ENCODE measurements at places on chromosomes 16 and 17. TPM values are rescaled to one million over a fixed set of nuclear protein-coding genes. Genes with fewer than 3 reads are reported as not detected.
A peak's percentile ranks its signal among the peaks of the same experiment; 100 is the strongest.

KRTAP4-3 gene
- total RNA-seq = not detected

ZNF48 gene
- 13.2 TPM for total RNA-seq

- no peak for DNase-seq
Observed at GRCh38 chr17:15744885-15745284, 12.8 kb downstream of the TBC1D26 start.

GRCh38 chr16:48385253-48386150 lies at the start of gene SIAH1:
SIAH1 (minus strand) TSS chr16:48385413; CDS start chr16:48362428, 22,985 bp downstream.
- peak; percentile 95 for DNase-seq

DNA sequence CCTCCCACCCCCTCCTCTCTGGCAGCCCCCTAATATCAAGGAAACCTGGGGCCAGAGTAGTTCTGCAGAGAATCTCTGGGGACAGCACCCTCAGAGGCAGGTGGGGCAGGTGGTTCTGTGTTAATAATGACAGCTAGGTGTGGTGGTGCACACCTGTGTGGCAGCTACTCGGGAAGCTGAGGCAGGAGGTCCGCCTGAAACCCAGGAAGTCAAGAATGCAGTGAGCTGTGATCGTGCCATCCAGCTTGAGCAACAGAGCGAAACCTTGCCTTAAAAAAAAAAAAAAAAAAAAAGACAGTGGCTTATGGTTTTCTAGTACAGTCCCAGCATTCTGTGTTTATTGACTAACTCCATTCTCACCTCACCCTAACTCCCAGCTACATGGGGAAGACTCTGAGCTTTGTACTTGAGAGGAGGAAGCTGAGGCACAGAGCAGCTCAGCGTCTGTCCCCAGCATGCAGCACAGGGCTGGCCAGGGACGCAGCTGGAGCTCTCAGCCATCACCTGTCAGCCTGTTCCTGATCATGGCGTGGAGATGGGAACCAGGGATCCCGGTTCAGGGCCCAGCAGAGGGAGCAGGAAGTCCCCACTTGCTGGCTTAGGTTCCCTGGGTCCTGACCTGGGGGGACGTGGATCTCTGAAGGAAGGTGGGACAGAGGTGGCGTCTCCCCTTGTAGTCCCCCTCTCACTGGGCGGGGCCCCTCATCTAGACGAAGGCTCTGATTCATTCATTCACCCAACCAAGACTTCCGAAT lies 6.1 kb downstream of the DBNDD1 start:
- no peak for DNase-seq

CPHXL2 gene
- not detected for total RNA-seq

DNA sequence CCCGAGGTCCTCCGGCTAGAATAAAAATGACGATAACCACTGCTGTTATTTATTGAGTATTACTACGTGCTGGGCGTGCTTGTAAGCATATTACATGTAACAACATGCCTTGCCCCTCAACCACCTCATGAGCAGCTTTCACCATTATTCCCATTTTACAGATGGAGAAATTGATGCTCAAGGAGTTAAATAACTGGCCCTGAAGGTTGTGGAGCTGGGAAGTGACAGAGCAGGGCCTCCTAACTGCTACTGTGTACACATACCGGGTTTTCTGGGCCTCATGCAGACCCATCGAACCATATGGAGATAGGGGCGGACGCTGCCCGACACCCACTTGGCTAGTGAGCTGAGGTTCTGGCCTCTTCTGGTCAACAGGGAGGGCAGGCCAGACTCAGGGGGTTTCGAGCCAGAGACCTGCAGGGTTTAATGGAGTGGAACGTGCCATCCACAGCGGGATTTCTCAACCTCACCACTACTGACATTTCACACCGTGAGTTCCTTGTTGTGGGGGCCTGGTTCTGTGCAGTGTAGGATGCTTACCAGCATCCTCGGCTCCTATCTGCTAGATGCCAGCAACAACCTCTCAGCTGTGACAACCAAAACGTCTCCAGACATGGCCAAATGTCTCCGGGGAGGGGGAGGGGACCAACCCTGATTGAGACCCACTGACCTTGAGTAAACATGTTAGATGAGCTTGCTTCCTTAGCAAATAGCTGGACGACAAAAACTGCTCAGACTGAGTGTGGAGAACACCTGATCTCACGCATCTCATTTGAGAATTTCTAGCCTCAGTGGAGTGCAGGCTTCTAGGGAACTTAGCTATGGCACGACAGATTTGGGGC lies 432.0 kb downstream of the SLC39A11 start:
- DNase-seq = no peak

GRCh38 chr16:7456211-7456610 lies 123.6 kb downstream of the RBFOX1 start:
- DNase-seq = no peak

- DNase-seq = no peak
Observed at GRCh38 chr17:43721537-43722268, 36.9 kb downstream of the SOST start.

- no peak for DNase-seq
Observed at GRCh38 chr17:70080541-70081347, 5.7 kb downstream of the KCNJ16 start.

DNA sequence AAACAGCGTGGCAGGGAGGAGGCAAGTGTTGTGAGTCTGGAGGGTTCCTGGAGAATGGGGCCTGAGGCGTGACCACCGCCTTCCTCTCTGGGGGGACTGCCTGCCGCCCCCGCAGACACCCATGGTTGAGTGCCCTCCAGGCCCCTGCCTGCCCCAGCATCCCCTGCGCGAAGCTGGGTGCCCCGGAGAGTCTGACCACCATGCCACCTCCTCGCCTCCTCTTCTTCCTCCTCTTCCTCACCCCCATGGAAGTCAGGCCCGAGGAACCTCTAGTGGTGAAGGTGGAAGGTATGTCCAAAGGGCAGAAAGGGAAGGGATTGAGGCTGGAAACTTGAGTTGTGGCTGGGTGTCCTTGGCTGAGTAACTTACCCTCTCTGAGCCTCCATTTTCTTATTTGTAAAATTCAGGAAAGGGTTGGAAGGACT lies at the start of gene CD19:
CD19 (plus strand) TSS at position 171 of the 425 bp plus-strand sequence; CDS start at position 201, 30 bp downstream.
- DNase-seq = no peak

GRCh38 chr16:20865420-20866131 lies 34.6 kb downstream of the DCUN1D3 start:
- no peak for DNase-seq

DNA sequence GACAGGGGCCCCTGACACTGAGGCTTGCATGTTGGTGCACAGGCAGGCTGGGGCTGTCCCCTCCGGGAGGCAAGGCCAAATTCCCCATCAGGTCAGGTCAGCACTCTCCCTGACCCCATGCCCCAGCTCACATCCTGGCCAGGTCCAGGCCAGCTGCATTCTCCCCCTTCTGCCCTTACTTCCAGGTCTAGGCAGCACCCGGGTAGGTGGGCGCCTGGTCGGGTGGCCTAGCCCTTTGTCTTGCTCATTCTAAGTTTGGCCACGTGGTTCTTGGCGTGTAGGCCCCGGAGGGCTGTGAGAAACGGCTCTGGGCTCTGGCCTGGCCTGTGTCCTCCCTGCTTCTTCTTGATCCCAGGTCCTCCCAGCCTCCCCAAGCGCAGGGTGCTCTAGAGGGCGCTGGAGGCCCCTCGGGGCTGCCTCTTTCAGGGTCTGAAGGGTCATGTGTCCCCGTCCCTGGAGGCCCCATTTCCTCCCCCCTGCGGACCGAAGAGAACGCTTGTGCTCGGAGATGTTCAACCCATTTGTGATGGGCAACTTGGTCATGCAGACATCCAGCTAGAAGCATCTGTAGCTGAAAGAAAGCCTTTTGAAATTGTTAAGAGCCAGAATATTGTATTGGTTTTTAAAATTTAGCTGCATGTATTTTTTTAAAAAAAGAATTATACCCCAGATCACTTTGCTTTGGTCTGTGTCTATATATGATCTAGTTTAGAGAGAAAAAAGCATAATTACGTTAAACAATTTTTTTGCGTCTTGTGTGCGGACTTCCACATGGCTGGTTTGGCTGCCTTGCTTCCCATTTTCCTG lies 6.7 kb downstream of the BAHCC1 start:
- DNase-seq = no peak

DNA sequence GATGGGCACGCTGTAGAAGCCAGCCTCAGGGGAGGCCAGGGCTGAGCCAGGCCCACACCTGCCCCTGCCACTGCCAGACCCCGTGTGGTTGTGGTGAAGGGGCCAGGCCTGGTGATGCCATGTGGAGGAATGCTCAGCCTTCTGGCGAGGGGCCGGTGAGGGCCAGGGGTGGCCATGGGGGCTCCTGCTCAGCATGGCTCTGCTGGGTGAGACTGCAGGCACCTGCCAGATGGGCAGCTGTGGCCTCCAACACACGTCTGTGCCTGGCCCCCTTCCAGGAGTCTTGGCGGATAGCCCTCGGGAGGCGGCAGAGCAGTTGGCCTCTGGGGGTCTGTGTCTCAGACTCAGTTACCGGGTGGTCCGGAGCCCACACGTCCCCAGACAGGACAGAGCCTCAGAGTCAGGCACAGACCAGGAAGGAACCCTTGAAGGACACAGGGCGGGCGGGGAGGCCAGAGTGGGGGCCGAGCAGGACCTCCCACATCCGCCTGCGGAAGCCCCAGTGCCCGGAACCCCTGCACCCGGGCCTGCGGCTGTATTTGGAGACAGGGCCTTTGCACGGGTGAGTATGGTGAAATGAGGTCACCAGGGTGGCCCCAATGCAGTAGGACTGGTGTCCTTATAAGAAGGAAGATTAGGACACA lies 22.5 kb upstream of the CHMP6 start:
- no peak for DNase-seq

- no peak for DNase-seq
Observed at GRCh38 chr17:82767041-82767754, 15.3 kb downstream of the TBCD start.

GRCh38 chr16:8721336-8722024 lies 47.1 kb downstream of the ABAT start:
- DNase-seq = no peak

DNA sequence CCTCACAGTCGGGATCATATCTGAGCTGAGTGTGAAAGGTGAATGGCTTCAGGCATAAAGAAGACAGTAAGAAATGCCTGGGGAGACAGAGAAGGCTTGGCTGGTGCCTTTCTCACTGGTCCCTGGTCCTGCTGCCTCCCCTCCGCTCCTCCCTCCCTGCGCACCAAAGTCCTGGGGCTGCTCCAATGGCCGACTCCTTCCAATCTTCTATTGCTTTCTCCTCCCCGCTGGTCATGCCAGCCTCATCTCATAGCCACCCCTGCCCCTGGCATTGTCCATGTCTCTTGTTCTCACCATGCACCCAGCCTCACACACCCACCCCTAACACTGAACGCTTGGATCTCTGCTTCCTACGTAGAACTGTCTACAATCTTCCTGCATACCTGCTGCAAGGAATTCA lies 18.0 kb downstream of the TLE7 start:
- DNase-seq = no peak

- no peak for DNase-seq
Observed at GRCh38 chr17:55704401-55704800, 18.3 kb downstream of the TMEM100 start.

DNA sequence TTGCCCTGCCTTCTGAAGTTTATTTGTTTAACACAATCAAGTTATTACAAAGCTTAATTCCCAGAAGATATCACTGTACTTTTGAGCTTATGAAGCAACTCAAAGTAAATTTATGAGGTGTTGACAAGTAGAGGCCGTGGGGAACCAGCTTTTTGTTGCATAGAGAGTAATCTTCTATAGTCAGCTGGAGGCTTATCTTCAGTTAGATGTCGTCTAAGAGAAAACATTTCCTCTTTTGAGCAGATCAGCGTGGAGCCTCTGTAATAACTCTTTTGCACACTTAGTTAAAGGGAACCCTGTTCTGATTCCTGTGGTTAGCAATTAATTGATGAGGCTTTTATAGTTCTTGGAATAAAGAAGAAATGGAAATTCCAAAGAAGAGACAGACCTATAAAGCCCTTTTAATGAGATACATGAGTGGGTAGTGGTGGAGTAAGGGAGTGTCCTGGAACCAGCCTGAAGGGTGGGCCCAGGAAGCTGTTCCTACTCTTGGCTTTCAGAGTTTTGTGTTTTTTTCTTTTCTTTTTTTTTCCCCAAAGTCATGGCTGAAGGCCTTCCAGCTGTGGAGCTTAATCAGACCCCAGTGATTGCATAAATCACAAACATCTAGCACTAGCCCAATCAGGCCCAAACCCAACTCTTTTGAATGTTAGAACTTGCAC lies 28.9 kb upstream of the MAP3K14 start:
- DNase-seq = no peak

CYGB gene
- 8.6 TPM for total RNA-seq

PAQR4 gene
- 11.9 TPM for total RNA-seq

DNA sequence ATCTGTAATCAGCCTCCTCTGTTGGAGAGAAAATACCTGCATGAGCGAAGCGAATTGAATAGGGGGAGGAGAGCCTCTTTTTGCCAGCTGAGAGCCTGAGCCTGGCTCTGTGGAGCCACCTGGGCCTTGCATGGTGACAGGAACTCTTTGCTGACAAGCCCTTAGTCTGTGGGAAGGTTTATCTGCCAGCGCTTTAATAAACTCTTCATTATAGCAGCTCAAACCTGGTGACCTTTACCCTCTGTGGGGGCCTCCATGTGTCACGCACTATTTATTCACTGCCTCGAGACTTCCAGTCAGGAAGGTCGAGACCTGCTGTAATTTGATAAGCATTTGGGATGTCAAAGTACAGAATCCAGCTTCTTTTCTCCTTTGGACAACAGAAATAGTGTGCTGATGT lies 282.6 kb downstream of the CBLN1 start:
- DNase-seq = no peak

DHX38 gene
- 59.3 TPM for total RNA-seq

ASGR1 gene
- total RNA-seq = 2.4 TPM

MYH2 gene
- total RNA-seq = not detected

- no peak for DNase-seq
Observed at GRCh38 chr17:44848257-44848795, 643 bp downstream of the HIGD1B start.

GRCh38 chr17:78357177-78357586 lies 2.7 kb downstream of the SOCS3 start:
- peak; percentile 90 for DNase-seq

GRCh38 chr17:43175213-43176118 lies 4.5 kb downstream of the NBR1 start:
- DNase-seq = no peak

LAT gene
- 12.0 TPM for total RNA-seq

- no peak for DNase-seq
Observed at GRCh38 chr17:79666111-79666510, 55.3 kb upstream of the RBFOX3 start.

CDK3 gene
- 9.6 TPM for total RNA-seq

Measured in osteocyte (in vitro differentiated cells).